ENCODE measurements at places on chromosomes 12 and 14.

DNA sequence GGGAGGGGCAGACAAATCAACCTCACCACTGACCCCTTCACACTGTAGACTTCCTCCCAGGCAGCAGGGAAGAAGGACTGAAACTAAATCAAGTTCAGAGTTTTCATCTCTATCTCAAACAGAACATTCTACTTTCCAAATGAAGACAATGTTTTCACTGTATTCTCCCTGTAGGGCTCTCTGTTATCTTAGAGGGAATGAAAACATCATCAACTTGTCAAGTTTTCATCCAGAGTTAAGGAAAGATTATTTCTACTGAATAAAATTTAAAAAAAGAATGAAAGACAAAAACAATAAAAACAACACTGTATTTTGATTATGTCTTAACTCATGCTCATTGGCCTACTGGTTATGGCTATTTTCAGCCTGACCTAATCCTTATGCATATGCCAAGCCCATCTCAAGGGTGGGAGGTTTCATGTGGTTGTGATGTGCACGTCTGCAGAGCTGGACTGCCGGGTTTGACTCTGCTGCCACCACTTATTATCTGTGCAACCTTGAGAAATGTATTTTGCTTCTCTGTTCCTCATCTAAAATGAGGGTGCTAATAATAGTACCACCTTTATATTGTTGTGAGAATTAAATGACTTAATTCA lies 152.0 kb upstream of the AVPR1A start:
- no peak for DNase-seq

- DNase-seq = no peak
Measured at GRCh38 chr14:54642801-54643695, 76.1 kb downstream of the SAMD4A start.

DNA sequence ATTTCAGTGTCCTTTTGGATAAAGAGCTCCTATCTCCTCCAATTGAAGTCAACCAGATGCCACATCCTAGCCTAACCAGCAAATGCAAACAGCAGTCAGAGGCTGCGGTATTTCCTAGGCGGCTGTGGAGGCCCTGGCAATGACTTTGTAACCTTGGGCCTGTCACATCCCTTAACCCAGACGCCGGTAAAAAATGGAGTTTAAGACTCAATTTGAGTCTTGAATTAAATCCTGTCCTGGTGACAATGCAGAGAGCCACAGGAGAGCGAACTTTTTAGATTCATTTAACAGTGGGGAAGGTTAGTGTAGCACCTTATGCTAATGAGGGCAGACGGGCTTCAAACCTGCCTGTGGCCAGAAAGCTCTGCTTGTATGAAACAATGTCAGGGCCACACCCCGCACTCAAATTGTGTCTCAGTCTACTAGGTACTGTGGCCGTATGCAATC lies 1.3 kb downstream of the C12orf75 start:
- DNase-seq = no peak

- DNase-seq = peak; percentile 55
Measured at GRCh38 chr12:82694970-82695369, 8.3 kb downstream of the TMTC2 start.

- no peak for DNase-seq
Measured at GRCh38 chr12:5379749-5380496, 52.0 kb upstream of the NTF3 start.

GRCh38 chr12:70032076-70032475 lies 207.0 kb downstream of the MYRFL start:
- DNase-seq = no peak

DNA sequence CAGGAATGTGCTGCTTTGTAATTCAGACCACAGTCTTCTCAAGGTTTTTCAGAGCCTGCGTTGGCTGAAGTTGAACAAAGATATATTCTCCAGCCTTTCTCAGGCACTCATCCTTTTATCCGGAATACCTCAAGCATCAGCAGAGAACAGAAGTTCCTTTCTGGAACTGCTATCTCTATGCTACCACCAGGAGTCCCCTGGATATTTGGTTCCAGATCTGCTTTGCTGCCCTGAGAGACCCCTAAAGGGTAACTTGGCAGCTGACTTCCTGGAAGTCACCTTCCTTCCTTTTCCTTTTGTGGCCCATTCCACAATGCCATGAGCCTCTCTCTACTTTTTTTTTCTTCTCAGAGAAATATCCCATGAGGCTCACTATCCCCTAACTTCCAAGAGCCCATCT lies 188.2 kb downstream of the PLCZ1 start:
- no peak for DNase-seq

DNA sequence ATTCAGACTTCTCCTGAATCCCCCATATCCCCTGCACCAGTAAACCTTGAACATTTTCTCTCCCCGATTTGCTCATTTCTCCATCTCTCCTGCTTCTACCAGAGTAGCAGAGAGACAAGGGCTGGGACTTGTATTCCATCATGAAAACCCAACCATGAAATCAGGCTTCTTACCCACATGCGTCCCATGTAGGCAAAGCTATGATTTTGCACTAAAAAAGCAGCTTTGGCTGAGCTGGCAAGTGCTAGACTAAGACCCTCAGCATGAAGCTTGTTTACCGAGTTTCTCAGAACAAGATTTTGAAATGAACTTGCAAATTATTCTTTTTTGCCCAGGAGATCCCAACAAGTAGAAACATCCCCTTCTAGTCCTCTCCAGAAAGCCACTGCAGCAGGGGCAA lies 80.3 kb upstream of the RFLNA start:
- DNase-seq = no peak

GRCh38 chr12:120693848-120694247 lies 6.9 kb downstream of the MLEC start:
- no peak for DNase-seq

- no peak for DNase-seq
Measured at GRCh38 chr12:5452569-5452968, 20.7 kb downstream of the NTF3 start.

DNA sequence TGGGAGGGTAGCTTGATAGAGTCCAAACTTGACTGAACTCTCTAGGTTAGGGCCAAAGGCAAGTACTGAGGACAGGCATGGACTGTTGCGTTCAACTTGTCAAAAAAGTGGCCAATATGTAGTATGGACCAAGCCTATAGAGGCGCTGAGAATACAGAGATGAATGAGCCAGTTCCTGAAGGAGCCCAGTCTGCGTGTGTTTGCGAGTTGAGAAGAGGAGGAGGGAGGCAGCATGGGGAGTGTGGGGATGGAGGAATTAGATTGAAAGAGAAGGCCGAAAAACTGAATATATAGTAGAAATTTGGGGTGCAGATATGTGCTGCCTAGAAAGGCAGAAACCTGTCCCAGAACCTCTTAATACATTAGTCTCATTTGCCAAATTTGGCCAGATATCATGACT lies 412.4 kb downstream of the PCNX1 start:
- no peak for DNase-seq

DNA sequence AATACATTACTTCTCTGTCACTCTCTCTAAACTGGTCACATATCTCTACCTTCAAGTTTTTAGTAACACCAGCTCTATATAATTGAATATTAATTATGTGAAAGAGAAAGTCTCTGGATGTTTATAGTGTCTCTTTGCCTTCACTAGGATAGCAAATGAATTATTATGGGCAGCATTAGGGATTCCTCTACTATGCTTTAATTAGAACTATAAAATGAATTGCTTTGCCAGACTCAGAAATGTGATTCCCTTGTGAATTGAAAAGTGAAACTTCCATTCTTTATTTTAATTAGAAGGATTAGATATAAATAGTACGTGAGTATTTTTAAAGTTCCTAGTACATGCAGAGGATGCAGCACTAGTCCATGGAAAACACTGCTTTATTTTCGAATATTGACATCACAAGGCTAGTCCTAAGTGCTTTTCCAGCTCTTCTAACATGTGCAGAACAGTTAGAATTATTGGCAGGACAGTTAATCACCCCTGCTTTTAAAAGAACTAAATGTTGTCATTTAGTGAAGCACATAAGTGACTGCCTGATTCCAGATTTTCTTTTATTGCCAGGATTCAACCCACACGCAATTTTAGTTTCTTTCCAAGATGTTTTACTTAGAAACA lies 23.0 kb upstream of the REP15 start:
- DNase-seq = no peak

Measured in HS-5 (cell line).